Fibroblast of villous mesenchyme (primary cell): ENCODE measurements at places on chromosomes 5 and 9. TPM values are rescaled to one million over a fixed set of nuclear protein-coding genes. Genes with fewer than 3 reads are reported as not detected.

The TMEFF1 gene
- total RNA-seq, result 0.43 and 0.97 TPM in 2 replicates

The FRRS1L gene
- total RNA-seq, result under 0.01 TPM in 1 of 2 replicates, not detected in the other

The F12 gene
- 0.43 and 0.64 TPM in 2 replicates for total RNA-seq

The SLC25A2 gene
- under 0.01 and 0.64 TPM in 2 replicates for total RNA-seq

The RAB3C gene
- not detected in 2 replicates for total RNA-seq

DNA sequence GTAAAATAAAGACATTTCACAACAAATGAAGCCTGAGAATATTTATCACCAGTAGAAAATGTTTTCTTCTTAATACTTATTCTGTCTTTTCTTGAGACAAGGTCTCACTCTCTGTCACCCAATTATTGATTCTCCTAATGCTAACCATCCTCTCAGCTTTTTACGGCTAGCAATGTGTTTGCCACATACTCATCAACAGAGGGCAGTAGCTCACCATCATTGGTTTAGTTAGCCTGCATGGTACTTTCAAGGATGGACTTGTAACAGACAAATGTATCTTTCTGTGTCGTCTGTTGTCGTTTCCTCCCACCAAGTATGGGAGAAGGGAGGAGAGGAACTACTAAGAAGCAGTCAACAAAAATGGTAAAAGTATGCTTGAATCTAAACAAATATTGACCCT is 5.9 kb upstream of the ACO1 start:
- DNase-seq, result peak; percentile 81

- DNase-seq, result no peak
These were observed 43.0 kb downstream of the SFXN1 start for GRCh38 chr5:175521313-175521833.

- DNase-seq, result no peak
These were observed 4.6 kb downstream of the CEL start for GRCh38 chr9:133066181-133066983.

- DNase-seq, result no peak
These were observed 5.2 kb downstream of the UBTD2 start for GRCh38 chr5:172278356-172278755.

DNA sequence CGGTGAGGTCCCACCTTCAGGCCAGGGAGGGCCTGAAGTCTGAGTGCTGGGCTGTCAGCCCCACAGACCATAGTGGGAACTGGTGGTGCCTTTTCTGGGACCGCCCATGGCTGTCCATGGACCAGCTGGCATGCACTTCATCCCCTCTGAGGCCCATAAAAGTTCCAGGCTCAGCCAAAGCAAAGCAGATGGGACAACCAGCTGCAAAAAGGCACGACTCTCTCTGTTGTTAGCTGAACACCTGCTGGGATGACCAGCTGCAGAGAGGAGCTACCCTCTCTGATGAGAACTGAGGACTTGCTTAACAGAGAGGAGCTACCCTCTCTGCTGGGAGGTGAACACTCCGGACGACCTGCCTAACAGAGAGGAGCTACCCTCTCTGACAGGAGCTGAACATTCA is 844.3 kb upstream of the DMAC1 start:
- DNase-seq, result no peak

DNA sequence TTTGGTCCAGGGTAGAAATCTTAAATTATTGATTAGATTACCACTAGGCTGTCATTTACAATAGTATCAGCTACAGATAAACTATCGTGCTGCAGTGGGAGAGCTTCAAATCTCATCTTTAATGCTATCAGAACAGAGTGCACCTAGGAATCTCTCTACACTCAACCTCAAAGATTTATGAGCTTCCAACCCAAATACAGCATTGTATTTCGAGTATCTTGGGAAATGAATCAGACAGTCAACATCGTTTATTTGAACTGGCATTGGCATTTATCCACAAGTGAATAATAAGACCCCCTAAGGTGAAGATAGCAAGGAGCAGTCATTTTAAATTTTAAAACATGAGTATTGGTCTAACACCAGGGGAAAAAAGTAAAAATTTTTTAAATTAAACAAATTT is 1203.2 kb downstream of the CDH12 start:
- no peak for DNase-seq

DNA sequence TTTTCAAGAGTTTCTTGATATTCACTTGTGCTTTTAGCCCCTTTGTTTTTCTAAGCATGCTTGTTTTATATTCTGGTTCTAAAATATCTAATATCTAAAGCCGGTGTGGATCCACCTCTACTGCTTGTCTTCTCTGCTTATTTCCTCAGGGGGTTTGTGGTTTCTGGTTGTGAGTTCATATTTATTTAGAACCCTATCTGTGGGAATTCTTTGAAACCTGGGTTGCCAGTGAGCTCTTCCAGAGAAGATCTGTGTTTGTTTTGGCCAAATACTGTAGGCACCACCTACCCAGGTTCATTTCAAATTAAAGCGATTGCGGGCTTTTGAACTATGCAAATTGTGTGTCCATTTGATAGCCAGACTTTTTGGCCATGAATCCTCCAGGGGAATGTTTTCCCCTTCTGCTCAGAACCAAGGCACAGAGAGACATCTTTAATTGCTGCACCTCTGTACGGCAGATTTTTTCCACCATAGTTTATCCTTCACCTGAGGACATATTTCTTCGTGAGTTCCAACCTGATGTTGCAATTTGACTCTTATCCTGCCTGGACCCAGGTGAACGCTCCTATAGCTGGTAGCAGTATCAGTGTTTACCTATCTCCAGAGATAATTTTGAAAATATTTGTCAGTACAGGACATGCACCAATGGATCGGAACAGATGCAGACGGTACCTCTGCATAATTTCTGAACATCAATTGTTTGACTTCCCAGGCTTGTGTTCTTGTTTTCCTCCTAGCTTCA is 2.4 kb upstream of the ZBTB43 start:
- DNase-seq, result no peak

- no peak for DNase-seq
These were observed 5.5 kb downstream of the EXOSC2 start for GRCh38 chr9:130699047-130699446.

DNA sequence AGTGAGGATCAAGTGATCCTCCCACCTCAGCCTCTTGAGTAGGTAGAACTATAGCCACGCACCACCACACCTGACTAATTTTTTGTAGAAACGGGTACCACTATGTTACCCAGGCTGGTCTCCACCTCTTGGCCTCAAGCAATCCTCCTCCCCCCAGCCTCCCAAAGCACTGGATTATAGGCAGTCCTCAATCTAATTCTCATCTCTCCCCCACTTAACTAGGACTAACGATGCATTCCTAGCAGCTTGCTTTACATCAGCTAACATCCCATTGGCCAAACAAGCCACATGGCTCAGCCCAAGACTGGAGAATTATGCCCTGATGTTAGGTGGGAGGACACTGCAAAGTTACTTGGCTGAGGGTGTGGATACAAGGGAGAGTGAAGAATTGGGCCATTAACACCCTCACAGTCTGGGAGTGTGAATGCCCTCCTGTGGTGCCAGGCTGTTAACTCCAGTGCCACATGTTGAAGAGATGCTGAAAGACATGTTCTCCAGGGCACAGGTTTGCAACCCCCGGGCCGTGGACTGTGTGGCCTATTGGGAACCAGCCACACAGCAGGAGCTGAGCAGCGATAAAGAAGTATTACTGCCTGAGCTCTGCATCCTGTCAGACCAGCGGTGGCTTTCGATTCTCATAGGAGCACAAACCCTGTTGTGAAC is 5.3 kb upstream of the ZNF367 start:
- no peak for DNase-seq

GRCh38 chr5:80034962-80035821 is at the start of gene THBS4:
THBS4 (plus strand) TSS chr5:80035348; CDS start chr5:80035538, 190 bp downstream.
- no peak for DNase-seq

DNA sequence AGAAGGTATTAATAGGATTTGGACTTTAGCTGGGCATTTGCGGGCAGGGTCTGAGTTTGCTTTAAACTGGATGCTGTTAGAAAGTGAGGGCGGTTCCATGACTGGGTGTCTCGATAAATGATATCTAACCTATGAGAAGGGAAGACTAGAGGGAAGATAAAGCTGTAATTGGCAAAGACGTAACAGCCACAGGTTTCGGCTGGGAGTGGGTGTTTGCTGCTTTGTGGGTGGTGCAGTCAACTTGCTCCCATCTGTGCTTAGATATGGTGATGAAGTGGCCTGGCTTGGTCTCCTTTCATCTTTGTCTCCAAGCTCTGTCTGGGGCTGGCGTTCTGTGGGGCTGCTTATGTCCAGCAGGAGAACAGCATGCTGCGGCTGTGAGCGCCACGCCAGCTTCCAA is 23.3 kb downstream of the OR2V1 start:
- no peak for DNase-seq

DNA sequence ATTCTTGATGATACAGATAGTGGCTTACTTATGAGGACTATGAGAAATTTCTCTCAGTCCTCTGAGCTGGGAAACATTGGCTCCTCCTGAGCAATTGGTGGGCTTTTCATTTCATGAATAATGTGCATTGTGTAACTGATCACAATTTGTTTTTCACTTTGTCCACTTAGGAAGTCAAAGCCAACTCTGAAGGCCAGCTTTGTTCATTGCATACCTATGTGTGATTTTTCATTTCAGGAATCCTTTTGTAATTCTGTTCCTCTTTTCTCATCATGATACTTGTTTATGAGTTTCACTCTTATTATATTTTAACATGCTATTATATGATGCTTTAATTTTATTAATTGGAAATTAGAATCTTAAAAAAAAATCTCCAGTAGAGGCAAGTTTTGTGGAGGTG is 483.0 kb downstream of the EBF1 start:
- DNase-seq, result no peak
